ENCODE measurements at places on chromosomes 5 and 9. TPM values are rescaled to one million over a fixed set of nuclear protein-coding genes. Genes with fewer than 3 reads are reported as not detected.

- no peaks in the 10 kb centered on the region for H3K27me3 ChIP-seq
- no peak overlapping the region for H3K4me3 ChIP-seq
- no peak for DNase-seq
- H3K4me1 ChIP-seq: no peaks in the 10 kb centered on the region
- no peaks in the 10 kb centered on the region for H3K36me3 ChIP-seq
Observed at GRCh38 chr9:7433508-7434292, 365.9 kb downstream of the DMAC1 start.

- H3K4me3 ChIP-seq: no peak overlapping the region
- H3K27ac ChIP-seq: peak overlapping the region; percentile 98
- no peaks in the 10 kb centered on the region for H3K27me3 ChIP-seq
- DNase-seq: no peak
- H3K4me1 ChIP-seq: peaks cover 75% of the 10 kb centered on the region
Observed at GRCh38 chr9:131259916-131260597, 16.3 kb downstream of the FAM78A start.

DNA sequence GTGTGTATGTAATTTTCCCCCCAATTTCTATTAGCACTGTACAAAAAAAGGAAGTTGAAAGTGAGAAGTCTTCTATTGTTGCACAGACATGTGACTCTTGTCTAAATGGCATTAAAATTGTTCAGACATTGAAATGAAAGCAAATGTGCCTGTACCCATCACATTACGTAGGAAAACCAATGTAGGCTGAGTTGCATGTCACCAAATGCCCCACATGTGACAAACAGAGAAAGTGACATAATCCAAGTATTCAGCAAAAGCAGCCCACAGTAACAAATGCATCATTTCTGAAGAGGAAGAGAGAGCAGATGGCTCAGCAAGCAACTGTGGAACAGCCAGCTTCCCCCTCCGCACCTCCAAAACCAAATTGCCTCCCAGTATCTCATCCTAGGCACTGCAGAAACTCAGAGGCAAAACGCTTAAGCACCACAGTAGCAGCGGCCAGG, 161.5 kb upstream of the NR4A3 start:
- no peak overlapping the region for H3K27ac ChIP-seq
- H3K36me3 ChIP-seq: no peaks in the 10 kb centered on the region
- H3K4me1 ChIP-seq: no peaks in the 10 kb centered on the region
- DNase-seq: no peak

The PDE6A gene
- not detected for total RNA-seq

The RGS7BP gene
- total RNA-seq: 3.6 TPM

The SGTB gene
- total RNA-seq: 6.9 TPM

Measured in right atrium auricular region (tissue), 2 donors.